Glutamatergic neuron (in vitro differentiated cells): ENCODE measurements at places on chromosomes 7 and 10. TPM values are rescaled to one million over a fixed set of nuclear protein-coding genes. Genes with fewer than 3 reads are reported as not detected.

The SLC26A5 gene
- not detected for total RNA-seq

The PRPS1L1 gene
- not detected for total RNA-seq

The ANKRD1 gene
- not detected for total RNA-seq

The PODXL gene
- total RNA-seq, result 12.3 TPM

DNA sequence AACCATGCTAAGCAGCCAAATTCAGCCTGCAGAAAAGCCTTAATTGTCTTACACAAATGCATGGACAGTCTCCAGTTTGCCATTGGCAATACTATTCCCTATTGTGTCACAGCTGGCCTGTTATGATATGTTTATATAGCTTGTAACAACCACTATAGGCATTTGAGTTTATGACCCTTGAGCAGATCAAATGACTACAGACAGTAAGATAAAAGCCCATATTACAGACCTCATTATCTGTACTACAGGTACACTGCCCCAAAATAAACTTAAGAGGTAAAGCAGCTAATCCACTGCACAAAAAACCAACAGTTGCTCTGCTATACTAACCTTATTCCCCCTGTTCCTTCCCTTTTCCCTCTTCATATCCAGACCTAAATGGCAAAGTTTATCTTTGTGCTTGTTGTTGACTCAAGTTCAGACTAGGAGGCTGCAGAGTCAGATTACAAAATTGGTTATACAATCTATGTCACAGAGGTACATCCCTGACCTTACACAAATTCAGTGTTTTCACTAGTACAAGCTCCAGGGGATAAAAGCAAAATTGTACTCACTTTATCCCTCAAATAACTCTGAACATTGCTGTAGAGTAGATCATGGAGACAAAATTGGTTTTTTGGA lies 218.4 kb downstream of the GRM8 start:
- DNase-seq, result no peak

GRCh38 chr7:68862736-68863135 lies 735.5 kb upstream of the AUTS2 start:
- no peak for DNase-seq

GRCh38 chr7:123682690-123683089 lies 27.0 kb downstream of the LMOD2 start:
- no peak for DNase-seq

GRCh38 chr10:32851301-32851700 lies 106.7 kb downstream of the ITGB1 start:
- DNase-seq, result no peak

DNA sequence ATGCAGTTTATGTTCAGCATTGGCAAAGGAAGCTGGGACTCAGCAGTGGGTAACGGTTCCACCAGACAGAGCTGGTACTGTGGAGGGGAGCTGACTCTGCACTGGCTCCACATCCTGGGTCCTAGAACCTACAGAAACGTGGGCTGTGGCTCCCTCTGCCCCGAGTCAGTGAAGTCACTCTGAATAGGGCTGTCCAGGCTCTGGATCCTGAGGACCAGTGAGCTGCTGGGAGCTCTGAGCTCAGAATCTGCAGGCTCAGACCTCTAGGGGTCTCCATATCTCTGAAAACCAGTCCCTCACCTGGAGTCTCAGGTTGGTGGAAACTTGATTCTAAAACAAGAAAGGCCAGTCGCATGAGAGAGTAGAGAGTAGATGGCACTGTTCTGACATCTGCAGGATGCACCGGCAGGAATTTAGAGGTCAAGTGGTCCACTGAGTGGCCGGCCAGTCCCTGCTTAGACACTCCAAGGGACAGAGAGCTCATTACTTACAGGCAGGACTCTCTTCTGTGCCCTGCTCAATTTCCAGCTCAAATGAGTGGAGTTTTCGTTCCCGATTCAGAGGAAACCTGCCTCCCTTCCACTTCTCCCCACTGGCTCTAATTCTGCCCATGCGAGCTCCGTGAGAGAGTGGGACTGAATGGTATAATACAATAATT lies 18.6 kb downstream of the NPFFR1 start:
- DNase-seq, result no peak

GRCh38 chr10:11086177-11086840 lies 68.6 kb downstream of the CELF2 start:
- no peak for DNase-seq

GRCh38 chr7:12369756-12370155 lies 33.9 kb downstream of the VWDE start:
- DNase-seq, result no peak

DNA sequence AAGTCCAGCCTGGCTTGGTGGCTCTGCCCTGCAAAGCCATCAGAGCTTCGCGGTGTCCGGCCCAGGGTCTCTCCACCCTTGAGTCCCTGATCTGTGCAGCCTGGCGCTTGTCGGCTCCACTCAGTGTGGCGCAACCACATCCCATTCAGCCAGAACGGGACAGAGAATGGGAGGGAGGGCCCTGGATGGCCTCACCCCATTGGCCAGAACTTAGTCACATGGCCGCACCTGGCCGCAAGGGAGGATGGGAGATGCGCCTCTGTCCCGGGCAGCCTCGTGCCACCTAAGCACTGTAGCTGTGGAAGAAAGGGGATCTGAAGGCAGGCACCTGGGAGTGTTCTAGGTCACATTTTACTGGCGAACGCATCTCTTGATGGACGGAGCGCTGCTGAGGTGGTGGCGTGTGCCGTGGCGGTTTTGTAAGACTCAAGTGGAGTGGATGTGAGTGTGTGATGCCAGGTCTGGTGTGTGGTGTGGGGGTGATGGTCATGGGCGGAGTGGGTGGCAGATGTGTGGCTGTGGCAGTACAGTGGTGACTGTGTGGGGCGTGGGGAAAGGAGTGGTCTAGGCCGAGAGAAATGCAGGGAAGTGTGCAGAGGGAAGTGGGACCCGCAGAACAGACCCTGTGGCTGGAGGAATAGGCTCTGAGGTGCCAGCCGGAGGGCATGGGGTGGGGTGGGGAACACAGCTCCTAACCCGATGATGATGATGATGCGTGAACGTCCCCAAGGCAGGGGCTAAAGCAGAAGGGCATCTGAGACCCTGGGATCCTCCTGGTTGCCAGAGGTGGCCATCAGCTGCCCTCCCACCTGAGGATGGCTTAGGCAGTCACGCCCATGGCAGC lies 19.0 kb downstream of the CLEC2L start:
- DNase-seq, result no peak

- no peak for DNase-seq
Observed at GRCh38 chr7:19146699-19147098, 1.5 kb upstream of the FERD3L start.

DNA sequence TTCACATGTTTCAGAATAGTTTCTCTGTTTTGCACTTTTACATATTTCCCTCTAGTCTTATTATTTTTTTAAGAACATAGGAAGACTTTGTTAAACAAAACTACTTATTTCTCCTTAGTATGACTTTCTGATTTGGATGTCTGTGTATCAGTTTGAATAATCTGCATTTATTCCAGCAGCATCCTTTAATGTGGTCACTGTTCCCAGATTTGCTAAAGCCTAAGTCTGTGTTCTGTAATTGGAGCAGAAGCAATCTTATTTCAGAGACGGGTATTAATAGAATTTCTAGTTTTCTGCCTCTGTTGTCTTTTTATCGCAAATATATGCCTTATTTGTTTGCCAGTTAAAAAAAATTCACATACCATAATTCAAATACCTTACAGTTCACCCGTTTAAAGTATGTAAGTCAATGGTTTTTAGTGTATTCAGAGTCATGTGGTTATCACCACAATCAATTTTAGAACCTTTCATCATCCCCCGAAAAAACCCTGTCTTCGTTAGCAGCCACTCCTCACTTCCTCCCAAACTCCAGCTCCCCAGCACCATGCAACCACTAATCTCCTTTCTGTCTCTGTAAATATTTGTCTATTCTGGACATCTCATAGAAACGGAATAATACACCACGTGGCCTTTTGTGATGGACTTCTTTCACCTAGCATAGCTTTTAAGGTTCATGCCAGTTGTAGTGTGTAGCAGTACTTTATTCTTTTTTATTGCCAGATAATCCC lies 58.7 kb downstream of the INPP5F start:
- no peak for DNase-seq
